ENCODE measurements at places on chromosomes 6 and 20. TPM values are rescaled to one million over a fixed set of nuclear protein-coding genes. Genes with fewer than 3 reads are reported as not detected.

Gene C6orf118
- total RNA-seq: not detected

Gene GFRA4
- total RNA-seq: not detected

Gene OR5V1
- total RNA-seq: not detected

Gene CAPN11
- 2.9 TPM for total RNA-seq

Gene GRM4
- not detected for total RNA-seq

Gene LIN28B
- not detected for total RNA-seq

- no peak overlapping the region for H3K4me3 ChIP-seq
- H3K36me3 ChIP-seq: no peaks in the 10 kb centered on the region
- H3K27me3 ChIP-seq: no peaks in the 10 kb centered on the region
- H3K27ac ChIP-seq: no peak overlapping the region
- no peaks in the 10 kb centered on the region for H3K4me1 ChIP-seq
Measured at GRCh38 chr6:170044836-170045562, 245.9 kb downstream of the DLL1 start.

DNA sequence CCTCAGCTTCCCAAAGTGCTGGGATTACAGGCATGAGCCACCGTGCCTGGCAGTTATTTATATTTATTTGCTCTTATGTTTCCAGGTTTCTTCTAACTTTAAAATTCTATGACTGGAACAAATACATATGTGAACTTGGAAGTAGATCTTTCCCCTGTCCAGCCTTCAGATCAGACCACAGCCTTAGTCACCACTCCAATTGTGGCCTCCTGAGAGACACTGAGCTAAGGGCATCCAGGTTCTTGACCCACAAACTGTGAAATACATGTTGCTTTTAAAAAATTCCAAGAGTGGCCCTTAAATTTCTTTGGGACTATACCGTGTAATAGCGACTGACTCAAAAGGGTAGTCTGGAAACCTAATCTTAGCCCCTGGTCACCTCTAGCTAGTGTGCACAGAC is 1.5 kb upstream of the ADGRG6 start:
- H3K27me3 ChIP-seq: no peaks in the 10 kb centered on the region
- H3K4me3 ChIP-seq: no peak overlapping the region
- no peak for DNase-seq
- H3K4me1 ChIP-seq: no peaks in the 10 kb centered on the region
- H3K27ac ChIP-seq: no peak overlapping the region
- H3K36me3 ChIP-seq: no peaks in the 10 kb centered on the region

GRCh38 chr6:163667372-163668060 is 253.0 kb downstream of the QKI start:
- H3K4me3 ChIP-seq: no peak overlapping the region
- H3K27me3 ChIP-seq: no peaks in the 10 kb centered on the region
- peak; percentile 19 for DNase-seq
- H3K27ac ChIP-seq: no peak overlapping the region
- H3K36me3 ChIP-seq: no peaks in the 10 kb centered on the region

- H3K4me1 ChIP-seq: no peaks in the 10 kb centered on the region
- no peak overlapping the region for H3K4me3 ChIP-seq
- H3K27ac ChIP-seq: no peak overlapping the region
- H3K36me3 ChIP-seq: no peaks in the 10 kb centered on the region
Measured at GRCh38 chr6:169445661-169446581, 192.3 kb upstream of the THBS2 start.

GRCh38 chr6:8478418-8478817 is 43.1 kb upstream of the SLC35B3 start:
- H3K27ac ChIP-seq: no peak overlapping the region
- H3K4me1 ChIP-seq: no peaks in the 10 kb centered on the region
- no peak overlapping the region for H3K4me3 ChIP-seq
- DNase-seq: no peak
- no peaks in the 10 kb centered on the region for H3K27me3 ChIP-seq
- no peaks in the 10 kb centered on the region for H3K36me3 ChIP-seq

DNA sequence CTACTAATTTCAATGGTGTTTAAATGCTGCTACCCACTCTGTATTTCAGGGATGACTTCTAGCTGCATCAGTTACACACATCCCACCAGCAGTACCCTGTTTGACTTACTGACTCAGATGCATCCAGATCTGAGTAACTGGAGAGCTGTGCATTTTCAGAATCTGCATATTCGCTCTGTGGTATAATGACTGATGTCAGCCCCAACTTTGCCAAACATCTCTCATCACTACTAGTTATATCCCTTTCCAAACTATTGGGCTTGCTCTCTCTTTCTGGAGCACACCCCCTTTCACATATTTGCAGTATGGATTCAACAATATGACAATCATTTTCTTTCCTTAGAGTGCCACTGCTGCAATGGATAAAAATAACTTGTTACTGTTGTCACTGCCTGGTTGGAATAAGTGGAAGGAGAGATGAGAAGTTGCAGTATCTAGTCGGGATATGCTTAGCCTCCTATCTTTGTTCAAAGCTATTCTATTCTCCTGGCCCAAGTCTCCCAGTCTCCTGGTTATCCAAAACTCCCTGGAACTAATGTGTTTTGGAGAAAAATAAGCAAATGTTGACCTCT is 3.3 kb upstream of the RSPO3 start:
- no peak overlapping the region for H3K4me3 ChIP-seq
- H3K4me1 ChIP-seq: peaks cover 8% of the 10 kb centered on the region
- no peak for DNase-seq
- H3K27ac ChIP-seq: no peak overlapping the region

- DNase-seq: no peak
- no peaks in the 10 kb centered on the region for H3K36me3 ChIP-seq
- H3K27ac ChIP-seq: no peak overlapping the region
- no peaks in the 10 kb centered on the region for H3K4me1 ChIP-seq
Measured at GRCh38 chr6:134058622-134059366, 6.4 kb upstream of the SLC2A12 start.

GRCh38 chr6:56363796-56364430 is 116.5 kb upstream of the COL21A1 start:
- no peaks in the 10 kb centered on the region for H3K36me3 ChIP-seq
- H3K27me3 ChIP-seq: no peaks in the 10 kb centered on the region
- H3K27ac ChIP-seq: no peak overlapping the region
- no peaks in the 10 kb centered on the region for H3K4me1 ChIP-seq
- no peak overlapping the region for H3K4me3 ChIP-seq

- no peak overlapping the region for H3K4me3 ChIP-seq
- H3K27me3 ChIP-seq: no peaks in the 10 kb centered on the region
- no peaks in the 10 kb centered on the region for H3K36me3 ChIP-seq
- H3K27ac ChIP-seq: no peak overlapping the region
- no peaks in the 10 kb centered on the region for H3K4me1 ChIP-seq
Measured at GRCh38 chr6:149560736-149561135, 5.4 kb upstream of the GINM1 start.

GRCh38 chr20:21134883-21135493 is 9.1 kb downstream of the KIZ start:
- no peak for DNase-seq
- no peak overlapping the region for H3K27ac ChIP-seq
- H3K4me3 ChIP-seq: no peak overlapping the region

GRCh38 chr20:50133041-50133440 is 20.1 kb upstream of the UBE2V1 start:
- no peak overlapping the region for H3K4me3 ChIP-seq
- H3K36me3 ChIP-seq: no peaks in the 10 kb centered on the region
- no peak for DNase-seq

- DNase-seq: peak; percentile 55
- no peaks in the 10 kb centered on the region for H3K27me3 ChIP-seq
- no peaks in the 10 kb centered on the region for H3K36me3 ChIP-seq
- H3K27ac ChIP-seq: peak overlapping the region; percentile 98
- no peaks in the 10 kb centered on the region for H3K4me1 ChIP-seq
Measured at GRCh38 chr6:17705778-17706579, 746 bp downstream of the NUP153 start.

DNA sequence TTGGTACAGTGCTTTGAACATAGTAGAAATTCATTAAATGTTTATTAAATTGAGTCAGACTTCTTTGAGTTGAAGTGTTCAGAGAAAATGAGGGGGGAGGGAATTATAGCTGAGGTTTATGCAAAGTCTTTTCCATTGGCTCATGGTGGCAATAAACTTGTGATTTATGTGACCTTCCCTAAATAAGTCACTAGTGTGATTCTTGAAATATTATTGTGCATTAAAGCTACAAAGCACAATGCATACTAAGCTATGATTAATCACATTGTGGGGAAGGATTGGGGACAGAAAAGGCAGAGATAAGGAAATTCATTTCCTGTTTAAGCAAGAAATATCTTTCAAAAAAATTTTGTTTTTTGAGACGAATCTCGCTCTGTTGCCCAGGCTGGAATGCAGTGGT is 877.5 kb downstream of the TFAP2A start:
- no peak overlapping the region for H3K4me3 ChIP-seq
- H3K36me3 ChIP-seq: no peaks in the 10 kb centered on the region
- no peaks in the 10 kb centered on the region for H3K4me1 ChIP-seq
- H3K27me3 ChIP-seq: no peaks in the 10 kb centered on the region

GRCh38 chr6:5827056-5827904 is 179.4 kb downstream of the NRN1 start:
- H3K4me3 ChIP-seq: no peak overlapping the region
- H3K4me1 ChIP-seq: no peaks in the 10 kb centered on the region
- no peaks in the 10 kb centered on the region for H3K27me3 ChIP-seq
- DNase-seq: no peak

DNA sequence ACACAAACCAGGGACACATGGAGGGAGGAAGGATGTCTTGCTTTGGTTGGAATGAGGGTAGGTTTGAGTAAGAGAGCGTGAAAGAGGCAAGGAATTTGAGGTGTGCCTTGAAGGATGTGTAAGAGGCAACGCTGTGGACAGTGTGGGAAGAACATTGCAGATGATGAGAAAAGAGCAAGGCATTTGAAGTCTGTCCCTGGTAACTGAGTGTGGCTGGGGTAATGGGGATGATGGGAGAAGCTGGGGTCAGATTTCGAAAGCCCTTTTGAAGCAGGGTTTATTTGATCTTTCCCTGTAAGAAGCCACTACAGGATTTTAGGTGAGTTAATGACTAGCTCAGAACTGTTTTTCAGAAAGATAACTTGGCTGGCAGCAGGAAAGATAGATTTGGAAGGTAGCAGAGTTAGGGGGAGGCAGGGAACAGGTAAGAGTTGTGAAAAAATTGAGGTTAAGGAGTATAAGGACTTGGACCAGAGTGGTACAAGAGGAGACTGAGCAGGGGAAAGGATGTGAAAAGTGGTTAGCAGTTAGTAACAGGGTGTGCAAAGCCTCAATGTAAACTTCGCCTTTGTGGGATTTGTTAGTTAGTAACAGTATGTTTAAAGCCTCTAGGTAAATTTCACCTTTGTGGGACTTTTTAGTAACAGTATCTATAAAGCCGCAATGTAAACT is 17.7 kb downstream of the UTRN start:
- no peaks in the 10 kb centered on the region for H3K27me3 ChIP-seq
- H3K36me3 ChIP-seq: no peaks in the 10 kb centered on the region
- H3K4me3 ChIP-seq: no peak overlapping the region
- no peaks in the 10 kb centered on the region for H3K4me1 ChIP-seq
- no peak for DNase-seq
- H3K27ac ChIP-seq: no peak overlapping the region

GRCh38 chr6:132495604-132496079 is 17.3 kb downstream of the STX7 start:
- H3K4me3 ChIP-seq: no peak overlapping the region
- H3K27me3 ChIP-seq: no peaks in the 10 kb centered on the region
- DNase-seq: no peak

DNA sequence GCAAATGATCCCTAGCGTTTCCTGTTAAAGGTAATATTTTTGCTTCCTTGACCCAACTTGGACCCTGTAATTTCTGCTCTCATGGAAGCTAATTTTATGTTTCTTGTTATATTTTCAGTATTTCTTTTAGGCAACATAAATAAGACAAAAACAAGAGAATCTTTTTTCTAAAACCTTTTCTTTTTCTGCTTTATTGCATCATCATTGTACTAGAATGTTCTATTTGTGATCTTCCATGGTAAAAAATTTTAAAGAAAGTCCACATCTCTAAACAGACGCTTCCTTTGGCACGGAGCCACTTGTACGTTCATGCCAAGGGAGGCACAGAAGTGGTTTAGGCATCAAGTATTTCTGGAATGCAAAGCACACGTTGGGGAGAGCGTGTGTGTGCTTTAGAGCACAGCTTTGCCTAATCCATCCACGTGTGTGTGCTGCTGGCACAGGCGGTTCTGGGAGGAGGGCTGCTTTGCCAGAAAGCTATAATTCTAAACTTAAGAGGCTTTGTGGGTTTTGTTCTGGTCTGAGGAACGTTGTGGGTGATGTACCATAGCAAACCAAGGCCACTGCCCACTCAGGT is 98.3 kb downstream of the SASH1 start:
- peak overlapping the region; percentile 84 for H3K27ac ChIP-seq
- H3K4me1 ChIP-seq: no peaks in the 10 kb centered on the region
- H3K4me3 ChIP-seq: no peak overlapping the region
- H3K27me3 ChIP-seq: no peaks in the 10 kb centered on the region
- peak; percentile 87 for DNase-seq

DNA sequence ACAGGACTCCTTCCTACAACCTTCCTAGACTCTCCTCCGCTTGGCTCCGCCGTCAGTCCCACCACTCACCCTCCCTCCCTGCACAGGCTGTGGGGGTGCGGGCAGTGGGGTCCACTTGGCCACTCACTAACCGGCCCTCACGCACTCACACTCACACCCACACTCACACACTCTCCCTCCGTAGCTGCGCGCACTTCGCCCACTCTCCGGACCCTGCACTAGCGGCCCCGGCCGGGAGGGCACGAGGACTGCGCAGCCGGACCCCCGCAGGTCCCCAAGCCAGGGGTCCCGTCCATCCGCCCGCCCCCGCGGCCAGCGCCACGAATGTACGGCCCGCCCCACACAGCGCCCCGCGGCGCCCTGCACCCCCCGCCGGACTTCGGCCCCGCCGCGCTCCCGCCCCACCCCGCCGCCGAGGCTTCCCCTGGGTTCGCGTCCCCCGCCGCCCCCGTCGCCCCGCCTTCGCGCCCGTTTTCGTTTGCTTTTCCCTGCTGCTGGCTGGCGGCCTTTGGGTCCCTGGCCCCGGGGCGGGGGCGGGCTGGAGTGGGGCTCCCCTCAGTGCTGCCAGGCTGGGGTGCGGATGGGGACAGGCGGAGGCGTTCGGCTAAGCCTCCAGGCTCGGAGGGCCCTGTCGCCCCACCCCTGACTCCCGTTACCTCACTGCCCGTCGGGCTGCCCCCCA is 23.0 kb upstream of the SLC22A7 start:
- peaks cover 8% of the 10 kb centered on the region for H3K4me1 ChIP-seq
- no peaks in the 10 kb centered on the region for H3K36me3 ChIP-seq
- H3K27ac ChIP-seq: no peak overlapping the region
- no peaks in the 10 kb centered on the region for H3K27me3 ChIP-seq
- peak overlapping the region; percentile 52 for H3K4me3 ChIP-seq

DNA sequence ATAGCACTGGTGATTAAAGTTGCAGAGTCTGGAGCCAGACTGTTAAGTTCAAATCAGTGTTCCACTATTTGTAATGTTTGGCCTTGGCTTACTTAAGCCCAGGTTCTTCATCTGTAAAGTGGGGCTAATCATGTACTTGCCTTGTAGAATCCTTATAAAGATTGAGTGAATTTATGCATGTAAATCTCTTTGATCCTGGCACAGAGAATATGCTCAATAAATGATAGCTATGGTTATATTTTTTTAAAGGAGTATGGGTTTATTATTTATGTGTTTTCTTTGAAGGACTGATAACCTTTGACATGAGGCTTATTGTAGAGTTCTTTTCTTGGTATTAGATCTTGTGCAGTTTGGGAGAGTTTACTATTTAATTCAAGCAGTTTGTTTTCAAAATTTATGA is 89.5 kb downstream of the CDKAL1 start:
- H3K4me1 ChIP-seq: no peaks in the 10 kb centered on the region
- no peak for DNase-seq
- H3K4me3 ChIP-seq: no peak overlapping the region
- no peaks in the 10 kb centered on the region for H3K27me3 ChIP-seq
- no peak overlapping the region for H3K27ac ChIP-seq
